ENCODE measurements at places on chromosomes 7 and 10. TPM values are rescaled to one million over a fixed set of nuclear protein-coding genes. Genes with fewer than 3 reads are reported as not detected.

MRPS16 gene
- 45.4 TPM for total RNA-seq

DPP6 gene
- total RNA-seq = not detected

PNLIPRP2 gene
- not detected for total RNA-seq

LRRC4 gene
- total RNA-seq = not detected

VKORC1L1 gene
- total RNA-seq = 8.7 TPM

DEPP1 gene
- total RNA-seq = 73.8 TPM

MKRN1 gene
- 52.6 TPM for total RNA-seq

GPR26 gene
- not detected for total RNA-seq

FZD8 gene
- 8.8 TPM for total RNA-seq

TAF3 gene
- total RNA-seq = 6.5 TPM

DNAH11 gene
- total RNA-seq = 2.7 TPM

RHEB gene
- 98.8 TPM for total RNA-seq

HYAL4 gene
- total RNA-seq = not detected

SLC39A12 gene
- not detected for total RNA-seq
